ENCODE measurements at places on chromosomes 5 and 9.

GRCh38 chr5:124454081-124454480, 292.4 kb downstream of the ZNF608 start:
- DNase-seq = no peak

- DNase-seq = no peak
These were observed 2.4 kb upstream of the RNF145 start for GRCh38 chr5:159211729-159212174.

- no peak for DNase-seq
These were observed 453.3 kb downstream of the BNC2 start for GRCh38 chr9:16417161-16417560.

- no peak for DNase-seq
These were observed 83.0 kb upstream of the IFNE start for GRCh38 chr9:21565155-21565554.

- no peak for DNase-seq
These were observed 4.3 kb upstream of the NTNG2 start for GRCh38 chr9:132157347-132158116.

DNA sequence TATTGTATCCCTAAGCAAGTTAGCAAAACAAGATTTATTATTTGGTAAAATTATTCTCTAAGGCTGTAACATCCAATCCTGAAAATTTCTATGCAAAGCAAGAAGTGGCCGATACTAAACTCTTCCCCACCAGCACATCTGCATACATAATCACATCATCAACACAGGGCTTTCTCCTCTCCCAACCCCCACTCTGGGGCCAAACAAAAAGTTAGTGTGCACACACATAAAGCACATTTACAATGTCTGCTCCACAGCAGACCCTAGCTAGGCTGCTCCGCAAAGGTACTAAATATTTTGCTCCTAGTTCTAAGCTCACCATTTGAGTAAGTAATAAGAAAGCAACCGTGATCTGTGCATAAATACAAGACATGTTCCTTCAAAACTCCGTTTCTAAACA, 3.6 kb downstream of the RNF130 start:
- DNase-seq = no peak

DNA sequence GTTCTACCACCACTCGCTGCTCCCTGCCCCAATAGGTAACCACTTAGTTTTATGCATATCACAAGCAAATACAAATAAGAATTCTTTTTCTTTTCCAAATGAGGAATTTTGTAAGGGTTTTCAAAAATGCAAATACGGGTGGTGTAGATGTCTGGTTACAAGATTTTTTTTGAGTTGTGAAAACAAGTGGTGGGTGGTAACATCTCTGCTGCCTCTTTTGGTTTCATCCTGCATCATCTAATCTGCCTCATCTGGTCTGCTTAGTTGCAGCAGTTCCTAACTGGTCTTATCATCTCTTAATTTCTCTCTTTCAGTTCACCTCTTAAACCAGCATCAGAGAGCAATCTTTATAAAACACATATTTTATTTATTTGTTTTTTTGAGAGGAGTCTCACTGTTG, 5.3 kb downstream of the NFX1 start:
- DNase-seq = no peak

DNA sequence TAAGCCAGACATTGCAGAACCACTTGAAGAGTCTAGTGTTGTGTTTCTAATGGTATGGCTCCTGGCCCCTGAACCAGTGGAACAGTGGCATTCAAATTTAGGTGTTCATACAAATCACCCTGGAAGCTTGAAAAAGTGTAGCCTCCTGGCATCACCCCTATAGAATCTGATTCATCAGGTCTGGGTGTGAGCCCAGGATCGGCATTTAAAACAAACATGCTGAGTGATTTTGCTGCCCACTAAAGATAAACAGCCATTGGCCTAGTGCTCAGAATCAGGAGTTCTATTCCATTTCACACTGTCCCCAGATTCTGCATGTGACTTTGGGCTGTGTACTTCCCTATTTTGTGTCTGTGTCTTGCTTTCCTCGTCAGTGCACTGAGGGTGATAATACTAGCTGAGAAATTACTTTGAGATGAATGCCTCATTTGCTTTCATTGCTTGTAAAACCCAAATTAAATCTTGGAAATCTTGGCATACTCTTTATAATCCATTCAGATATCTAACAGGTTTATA, 241.5 kb upstream of the CLINT1 start:
- DNase-seq = no peak

DNA sequence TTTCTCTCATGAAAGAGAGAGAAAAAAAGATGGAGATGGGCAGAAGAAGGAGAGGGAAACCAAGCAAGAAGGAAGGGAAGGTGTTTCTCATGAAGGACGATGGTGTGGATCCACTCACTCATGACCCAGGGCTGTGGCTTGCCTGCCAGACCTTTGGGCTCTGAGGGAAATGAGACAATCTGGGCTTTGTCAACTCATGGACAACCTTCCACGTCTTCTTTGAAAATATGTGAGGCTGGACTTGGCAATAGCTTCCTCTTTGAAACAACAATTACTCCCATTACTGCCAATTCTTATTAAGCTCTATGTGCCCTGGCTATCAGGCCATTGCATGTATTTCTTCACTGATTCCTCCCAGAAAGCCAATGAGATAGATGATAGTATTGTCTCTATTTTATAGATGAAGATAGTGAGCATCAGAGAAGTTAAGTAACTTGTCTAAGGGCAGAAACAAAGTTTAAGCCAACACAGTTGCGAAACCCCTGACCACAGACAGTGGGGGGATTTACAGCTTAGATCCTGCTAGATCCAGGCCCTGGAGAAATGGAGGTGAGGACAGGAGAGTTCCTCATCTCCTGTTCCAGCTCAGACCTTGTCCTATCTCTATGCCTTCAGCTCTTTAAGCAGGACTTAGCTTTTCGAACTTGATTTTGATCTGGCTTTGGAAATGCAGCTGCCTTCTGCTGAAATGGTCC, 132.4 kb downstream of the GCNT1 start:
- DNase-seq = no peak

DNA sequence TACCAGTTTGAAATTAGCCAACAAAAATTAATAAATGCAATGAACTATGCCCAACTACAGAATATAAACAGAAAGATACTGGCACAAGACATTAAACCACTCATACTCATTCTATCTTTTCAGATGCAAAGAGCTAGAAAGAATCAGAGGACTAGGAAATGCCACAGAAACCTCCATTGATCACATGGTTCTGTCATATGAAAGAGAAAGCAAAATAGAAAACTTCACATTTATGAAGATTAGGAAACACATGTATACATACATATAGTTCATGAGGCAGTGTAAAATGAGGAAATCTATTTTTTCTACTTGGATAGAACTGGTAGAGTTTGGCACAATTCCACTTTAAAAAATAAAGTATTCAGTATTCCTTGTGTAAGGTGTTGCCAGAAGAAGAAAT, 275.1 kb upstream of the PTGER4 start:
- DNase-seq = no peak

DNA sequence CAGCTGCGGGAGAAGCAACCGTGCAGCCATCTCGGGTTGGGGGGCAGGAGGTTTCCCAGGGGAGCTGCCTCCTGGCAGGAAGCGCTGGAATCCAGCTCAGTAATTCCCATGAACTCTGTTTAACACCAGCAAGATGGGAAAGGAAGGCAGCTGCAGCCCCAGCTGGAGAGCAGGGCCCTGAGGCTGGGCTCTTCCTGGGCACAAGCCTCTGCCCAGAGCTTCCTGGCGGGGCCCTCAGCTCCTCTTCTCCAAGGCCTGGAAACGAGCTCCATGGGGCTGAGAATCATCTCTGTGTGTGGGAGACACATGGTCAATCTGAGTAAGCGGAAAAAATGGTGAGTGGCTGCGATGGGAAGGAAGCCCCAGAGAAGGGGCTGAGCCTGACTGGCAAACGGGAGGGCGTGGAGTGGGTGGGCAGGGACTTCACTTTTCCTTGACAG, 6.3 kb downstream of the MRPL36 start:
- DNase-seq = no peak

- no peak for DNase-seq
These were observed 825.5 kb downstream of the TLR4 start for GRCh38 chr9:118529624-118530214.

DNA sequence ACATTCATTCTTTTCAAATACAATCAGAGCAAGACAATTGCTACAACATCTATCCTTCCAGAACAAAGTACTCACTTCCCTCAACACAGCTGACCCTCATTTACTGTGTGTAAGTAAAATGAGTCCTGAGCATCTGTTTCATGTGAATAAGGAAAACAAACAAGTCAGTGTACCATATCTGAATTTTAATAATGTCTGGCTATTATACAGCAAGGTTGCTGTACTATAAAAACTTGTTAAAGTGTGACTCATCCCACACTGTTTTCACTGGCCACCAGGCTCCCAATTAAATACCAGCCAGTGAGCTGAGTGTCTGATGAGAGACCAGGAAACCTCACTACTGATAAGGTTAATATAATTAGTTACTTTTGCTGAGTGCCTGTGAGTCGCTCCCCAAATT, 339.8 kb downstream of the AGTPBP1 start:
- DNase-seq = no peak

DNA sequence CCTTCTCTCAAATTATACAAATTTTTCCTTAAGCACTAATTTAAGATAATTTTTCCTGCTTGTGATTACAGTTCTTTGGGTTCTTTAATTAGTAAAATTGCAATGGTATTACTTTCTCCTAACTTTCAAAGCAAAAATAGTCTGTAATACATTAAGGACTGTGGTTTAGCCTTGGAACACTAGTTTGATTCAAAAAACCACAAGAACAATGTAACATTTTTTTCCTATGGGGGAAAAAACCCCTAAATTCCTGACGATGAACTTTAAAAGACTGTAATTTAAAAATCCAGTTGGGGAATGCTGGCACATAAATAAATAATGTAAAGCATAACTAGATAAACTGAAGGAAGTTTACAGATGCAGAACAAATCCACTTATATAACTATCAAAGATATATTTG, 65.3 kb downstream of the CDC14B start:
- DNase-seq = no peak

GRCh38 chr5:76351176-76351575, 51.9 kb upstream of the IQGAP2 start:
- DNase-seq = no peak

DNA sequence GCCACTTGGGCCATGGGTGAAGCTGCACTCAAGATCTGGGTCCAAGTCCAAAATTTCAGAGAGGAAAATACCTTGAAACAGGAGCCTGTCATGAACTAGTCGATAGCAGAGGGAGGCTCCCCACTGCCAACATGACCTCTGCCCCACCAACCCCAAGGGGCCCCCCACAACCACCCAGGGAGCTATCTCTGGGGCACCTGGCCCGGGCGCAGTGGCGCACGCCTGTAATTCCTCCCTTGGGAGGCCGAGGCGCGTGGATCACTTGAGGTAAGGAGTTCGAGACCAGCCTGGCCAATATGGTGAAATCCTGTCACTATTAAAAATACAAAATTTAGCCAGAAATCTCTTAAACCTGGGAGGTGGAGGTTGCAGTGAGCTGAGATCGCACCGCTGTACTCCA, 20.1 kb upstream of the HMCN2 start:
- DNase-seq = no peak

- DNase-seq = no peak
These were observed 3.2 kb downstream of the MACROH2A1 start for GRCh38 chr5:135395866-135396265.

DNA sequence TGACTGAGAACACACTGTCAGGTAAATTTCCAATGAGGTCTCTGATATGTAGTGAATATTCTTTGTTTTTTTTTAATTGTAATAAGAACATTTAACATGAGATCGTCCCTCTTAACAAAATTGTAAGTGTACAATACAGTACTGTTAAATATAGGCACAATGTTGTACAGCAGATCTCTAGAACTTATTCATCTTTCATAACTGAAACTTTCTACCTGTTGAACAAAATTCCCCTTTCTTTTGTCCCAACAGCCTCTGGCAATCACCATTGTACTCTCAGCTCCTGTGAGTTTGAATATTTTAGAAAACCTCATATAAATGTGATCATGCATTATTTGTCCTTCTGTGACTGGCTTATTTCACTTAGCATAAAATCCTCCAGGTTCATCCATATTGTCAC, 10.6 kb upstream of the PRLR start:
- DNase-seq = no peak

GRCh38 chr9:5922192-5922591, 31.5 kb downstream of the MLANA start:
- DNase-seq = no peak

DNA sequence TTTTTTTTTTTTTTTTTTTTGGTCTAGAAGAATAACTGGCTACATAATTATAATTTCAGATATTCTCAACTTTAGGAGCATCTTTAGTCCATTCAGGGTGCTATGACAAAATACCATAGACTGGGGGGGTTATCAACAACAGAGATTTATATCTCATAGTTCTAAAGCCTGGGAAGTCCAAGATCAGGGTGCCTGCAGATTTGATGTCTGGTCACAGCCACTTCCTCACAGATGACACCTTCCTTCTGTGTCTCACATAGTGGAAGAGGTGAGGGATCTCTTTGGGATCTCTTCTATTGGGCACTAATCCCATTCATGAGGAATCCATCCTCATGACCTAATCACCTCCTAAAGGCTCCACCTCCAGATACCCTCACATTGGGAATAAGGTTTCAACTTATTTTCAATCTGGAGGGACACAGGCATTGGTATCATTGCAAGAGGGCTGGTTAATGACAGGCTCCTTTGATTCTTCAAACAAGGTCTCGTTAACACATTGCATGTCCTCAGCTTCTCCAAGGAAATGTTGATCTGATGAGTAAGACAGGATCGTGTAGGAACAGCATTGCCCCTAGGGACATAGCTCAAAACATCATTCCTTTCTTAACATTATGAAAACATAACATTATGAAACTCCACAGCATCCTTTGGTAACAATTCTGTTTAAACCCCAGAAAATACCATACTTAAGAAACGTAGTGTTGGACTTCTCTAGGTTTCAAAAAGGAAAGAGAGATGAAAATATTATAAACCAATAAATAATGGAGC, 372.4 kb downstream of the SEMA5A start:
- DNase-seq = no peak

- no peak for DNase-seq
These were observed 353 bp upstream of the TMED9 start for GRCh38 chr5:177591690-177592009.

GRCh38 chr5:174046558-174046957, 1.1 kb downstream of the NSG2 start:
- DNase-seq = no peak

DNA sequence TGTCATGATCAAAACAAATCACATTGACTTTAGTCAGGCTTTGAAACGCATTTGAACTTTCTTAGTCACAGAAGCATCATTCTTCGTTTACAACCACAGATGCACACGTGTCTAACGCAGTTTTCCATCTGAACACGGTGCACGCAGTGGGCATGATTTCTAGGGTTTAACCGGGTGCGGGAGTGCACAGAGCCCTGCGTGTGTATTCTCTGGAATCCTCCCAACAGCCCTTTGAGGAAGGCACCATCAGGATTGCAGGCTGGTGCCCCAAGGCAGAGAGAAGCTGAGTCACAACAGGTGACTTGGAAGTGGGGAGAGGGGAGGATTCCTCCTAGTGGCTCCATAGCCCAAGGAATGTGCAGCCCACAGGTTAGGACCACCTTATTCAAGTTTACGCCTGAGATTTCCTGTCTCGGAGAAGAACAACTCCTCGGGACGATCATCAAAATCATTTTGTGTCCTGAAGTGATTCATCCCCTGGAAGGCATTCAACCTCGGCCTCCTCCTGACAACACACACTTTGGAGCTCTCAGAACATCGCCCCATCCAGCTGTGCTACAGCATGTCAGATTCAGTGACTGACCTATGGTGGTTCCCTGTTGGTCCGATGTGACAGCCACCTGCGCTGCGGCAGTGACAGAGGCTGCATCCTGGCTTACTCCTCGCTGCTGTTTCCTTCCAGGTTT, 13.1 kb downstream of the ROPN1L start:
- no peak for DNase-seq
